NCI-H187 treated with DMSO at 0.1 percent for 48 hours (cell line): ENCODE measurements at places on chromosomes 5 and 9.

DNA sequence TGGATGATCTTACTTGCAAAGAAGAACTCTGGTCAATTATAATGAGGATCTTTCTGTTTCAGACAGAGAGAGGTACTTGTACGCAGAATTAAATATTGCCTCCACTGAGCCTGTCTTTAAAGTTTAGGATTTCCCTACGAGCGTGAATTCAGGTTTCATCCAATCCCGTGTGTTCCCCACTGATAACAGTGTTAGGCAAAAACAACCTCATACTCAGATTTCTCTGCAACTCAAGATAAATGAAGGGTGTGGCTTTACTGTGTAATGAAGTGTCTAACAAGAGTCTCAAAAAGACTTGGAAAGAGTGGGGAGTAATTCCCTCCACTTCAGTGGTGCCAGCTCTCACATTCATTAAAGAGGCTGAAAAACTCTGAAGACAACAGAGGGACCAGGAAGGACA lies 53.2 kb upstream of the ACO1 start:
- DNase-seq, result no peak

DNA sequence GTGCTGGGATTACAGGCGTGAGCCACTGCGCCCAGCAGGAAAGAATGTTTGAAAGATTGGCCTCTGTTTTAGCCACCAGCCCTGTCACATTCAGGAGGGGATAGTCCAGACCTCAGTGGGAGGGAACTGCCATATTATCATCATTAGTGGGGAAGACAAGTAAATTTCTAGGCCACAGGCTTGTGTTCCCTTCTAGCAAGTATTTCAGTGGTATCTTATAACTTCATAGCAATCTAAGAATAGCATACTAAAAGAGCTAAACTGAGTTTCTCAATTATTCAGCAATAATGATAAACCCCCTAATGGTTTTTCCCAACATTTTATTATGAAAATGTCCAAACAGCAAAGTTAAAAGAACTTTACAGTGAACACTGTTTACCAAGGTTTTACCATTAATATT lies 30.0 kb downstream of the SLC25A51 start:
- DNase-seq, result no peak

- DNase-seq, result no peak
Measured at GRCh38 chr9:6739218-6739617, 18.6 kb upstream of the KDM4C start.

GRCh38 chr5:36028816-36029465 lies 37.7 kb downstream of the UGT3A2 start:
- DNase-seq, result no peak

DNA sequence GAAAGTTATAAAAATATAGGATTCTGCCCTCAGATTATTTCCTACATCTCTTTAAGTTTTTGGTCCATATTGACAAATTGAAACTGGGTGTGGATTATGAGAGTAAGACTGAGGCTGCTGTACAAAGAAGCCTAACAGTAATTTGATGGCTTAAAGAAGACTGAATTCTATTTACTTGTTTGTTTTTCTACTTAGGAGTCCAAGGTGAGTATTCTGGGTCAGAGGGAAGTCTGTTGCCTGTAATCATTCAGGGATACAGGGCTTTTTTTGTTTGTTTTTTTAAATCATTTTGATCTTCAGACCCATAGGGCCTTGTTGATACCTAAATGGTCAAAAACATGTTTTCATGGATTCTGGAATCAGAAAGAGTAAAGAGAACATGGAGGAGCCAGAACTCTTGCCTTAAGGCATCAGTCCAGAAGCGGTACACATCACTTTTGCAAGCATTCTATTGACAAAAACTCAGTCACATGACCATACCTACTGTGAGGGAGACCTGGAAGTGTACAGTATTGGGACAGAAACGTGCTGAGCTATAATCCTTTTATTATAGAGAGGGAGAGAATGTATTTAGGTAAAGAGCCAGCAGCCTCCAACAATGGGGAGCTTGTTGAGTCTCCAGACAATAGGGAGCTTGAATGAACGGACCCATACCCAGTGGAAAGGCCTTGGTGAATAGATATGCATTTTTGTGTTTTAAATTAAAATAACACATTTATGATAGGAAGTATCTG lies 102.7 kb downstream of the LRRC70 start:
- DNase-seq, result no peak

DNA sequence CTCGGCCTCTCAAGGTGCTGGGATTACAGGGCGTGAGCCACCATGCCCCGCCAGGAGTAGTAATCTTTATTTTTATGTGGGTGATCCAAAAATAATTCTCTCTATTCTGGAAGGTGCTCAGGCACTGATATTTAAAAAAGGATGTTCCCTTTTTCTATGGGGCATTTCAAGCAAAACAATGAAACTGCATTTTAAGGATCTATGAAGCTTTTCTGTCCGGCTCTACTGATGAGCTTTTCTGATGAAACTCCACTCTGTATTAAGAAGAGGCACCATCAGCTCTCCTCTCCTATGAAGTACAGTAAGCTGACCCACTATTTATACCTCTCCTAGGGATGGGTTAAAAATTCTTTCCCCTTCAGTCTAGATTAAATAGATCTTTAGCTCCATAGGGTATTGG lies 7.4 kb downstream of the ADAM19 start:
- DNase-seq, result no peak

- DNase-seq, result no peak
Measured at GRCh38 chr5:127294829-127295228, 4.2 kb downstream of the MEGF10 start.

DNA sequence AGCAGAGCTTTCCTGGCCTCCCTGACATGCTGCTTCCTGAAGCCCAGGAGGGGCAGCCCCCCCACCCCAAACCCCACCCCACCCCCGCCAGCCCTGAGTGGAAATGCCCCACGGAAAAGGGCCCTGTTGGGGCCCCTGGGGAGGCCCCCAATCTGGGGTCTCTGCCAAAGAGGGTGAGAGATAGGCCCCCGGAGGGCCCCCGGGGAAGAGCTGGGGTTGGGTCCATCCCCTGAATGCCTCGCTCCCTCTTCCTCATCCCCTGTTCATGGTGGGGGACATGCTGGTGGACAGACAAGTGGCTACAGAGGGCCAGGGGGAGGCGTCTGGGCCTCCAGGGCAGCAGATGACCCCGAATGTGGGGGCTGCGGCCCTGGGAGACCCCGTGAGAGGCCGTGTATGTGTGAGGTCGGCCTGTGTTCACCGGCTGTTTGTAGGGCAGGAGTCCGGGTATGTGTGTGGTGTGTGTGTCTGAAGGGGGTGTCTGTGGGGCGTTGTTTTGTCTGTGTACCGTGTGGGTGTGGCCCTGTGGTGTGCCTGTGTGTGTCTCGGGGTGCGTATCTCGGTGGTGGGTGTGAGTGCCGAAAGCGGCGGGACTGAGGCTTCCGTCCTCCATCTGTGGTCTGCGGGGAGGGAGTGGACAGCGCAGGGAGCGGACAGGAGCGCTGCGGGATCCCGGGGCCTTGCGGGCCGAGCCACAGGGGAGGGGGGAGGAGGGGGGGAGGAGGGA lies 11.3 kb downstream of the C9orf50 start:
- DNase-seq, result no peak

GRCh38 chr5:95915999-95916686 lies 45.5 kb downstream of the ELL2 start:
- no peak for DNase-seq
